ENCODE measurements at places on chromosomes 4 and X.

DNA sequence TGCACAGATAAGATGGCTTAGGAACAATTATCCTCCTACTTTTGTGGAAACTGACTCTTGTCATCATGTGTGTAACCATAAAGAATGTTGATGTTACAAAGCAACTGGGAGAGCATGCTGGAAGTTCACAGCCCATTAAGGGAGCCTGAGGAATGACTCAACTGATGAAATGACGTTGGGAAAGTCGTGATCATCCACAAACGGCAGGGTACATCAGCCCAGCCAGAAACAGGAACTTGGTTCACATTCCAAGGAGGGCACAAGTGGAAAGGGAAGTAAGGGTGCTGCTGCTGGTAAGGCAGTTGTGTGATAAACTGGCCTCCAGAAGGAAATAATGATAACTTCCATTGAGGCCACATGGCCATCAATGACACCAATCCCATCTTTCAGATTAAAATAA lies 6.7 kb downstream of the TEC start:
- no peak for DNase-seq

DNA sequence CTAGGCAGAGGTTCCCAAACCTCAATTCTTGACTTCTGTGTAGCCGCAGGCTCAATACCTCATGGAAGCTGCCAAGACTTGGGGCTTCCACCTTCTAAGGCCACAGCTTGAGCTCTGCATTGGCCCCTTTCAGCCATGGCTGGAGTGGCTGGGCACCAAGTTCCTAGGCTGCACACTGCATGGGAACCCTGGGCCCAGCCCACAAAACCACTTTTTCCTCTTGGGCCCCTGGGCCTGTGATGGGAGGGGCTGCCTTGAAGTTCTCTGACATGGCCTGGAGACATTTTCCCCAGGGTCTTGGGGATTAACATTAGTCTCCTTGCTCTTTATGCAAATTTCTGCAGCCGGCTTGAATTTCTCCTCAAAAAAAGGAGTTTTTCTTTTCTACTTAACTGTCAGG lies 14.0 kb upstream of the LOC101059915 start:
- no peak for DNase-seq

DNA sequence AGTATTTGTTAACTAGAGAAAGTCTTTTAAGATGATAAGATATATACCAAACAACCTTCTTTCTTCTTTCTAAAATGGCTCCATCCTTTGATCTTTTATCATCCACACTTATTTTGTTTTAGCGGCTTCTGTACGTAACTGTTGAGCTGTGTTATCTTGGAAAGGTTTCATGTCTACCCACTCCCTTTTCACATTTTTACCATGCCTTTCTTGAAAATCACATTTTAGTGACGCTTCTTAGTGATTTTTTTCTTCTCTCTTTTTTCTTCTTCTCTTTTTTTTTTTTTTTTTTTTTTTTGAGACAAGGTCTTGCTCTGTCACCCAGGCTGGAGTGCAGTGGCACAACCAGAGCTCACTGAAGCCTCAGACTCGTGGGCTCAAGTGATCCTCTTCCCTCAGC lies 135.1 kb downstream of the CHIC2 start:
- no peak for DNase-seq

DNA sequence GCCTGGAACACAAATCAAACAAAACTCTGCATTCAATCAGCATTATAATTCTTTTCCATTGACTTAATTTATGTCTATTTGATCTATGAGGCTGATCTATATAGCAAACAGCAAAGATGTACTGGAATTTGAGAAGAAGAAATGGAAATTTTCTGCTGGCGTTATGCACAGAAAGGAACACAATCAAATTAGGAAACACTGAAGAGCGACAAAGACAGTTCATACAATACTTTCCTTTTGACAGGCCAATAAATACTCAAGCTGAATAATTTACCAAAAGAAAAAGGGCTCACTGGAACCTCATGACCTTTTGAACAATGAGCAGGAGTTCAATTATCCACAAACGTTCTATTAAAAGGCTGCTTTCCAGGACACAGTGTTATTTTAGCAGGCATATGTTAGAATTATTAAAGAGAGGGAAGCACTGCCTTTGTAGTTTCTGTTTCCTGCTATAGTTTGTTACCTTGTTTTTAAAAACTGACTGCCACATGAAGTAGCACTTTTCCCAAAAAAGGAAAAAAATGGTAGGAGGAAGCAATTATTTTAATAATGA lies 8.1 kb downstream of the PDHA2 start:
- DNase-seq: no peak

- DNase-seq: no peak
These were observed 259.0 kb upstream of the TRPC5 start for GRCh38 chrX:112341598-112341997.

DNA sequence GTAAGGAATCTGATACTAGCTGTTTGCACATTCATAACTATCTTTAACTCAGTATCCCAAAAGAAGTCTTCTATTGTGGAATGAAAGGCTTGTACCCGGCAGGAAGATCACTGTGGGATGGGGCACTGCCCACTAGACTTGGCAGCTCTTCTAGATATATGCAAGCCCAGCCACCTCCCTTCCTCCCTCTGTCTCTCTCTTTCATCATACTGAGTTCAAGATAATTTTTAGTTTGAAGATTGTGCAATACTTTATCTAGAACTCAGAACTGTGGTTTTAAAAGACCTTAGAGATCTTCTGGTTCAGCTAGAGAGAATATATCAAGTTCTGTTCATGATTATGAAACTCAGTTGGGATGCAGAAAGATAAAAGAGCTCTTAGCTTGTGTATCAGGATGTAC lies 22.5 kb upstream of the GPR34 start:
- no peak for DNase-seq

DNA sequence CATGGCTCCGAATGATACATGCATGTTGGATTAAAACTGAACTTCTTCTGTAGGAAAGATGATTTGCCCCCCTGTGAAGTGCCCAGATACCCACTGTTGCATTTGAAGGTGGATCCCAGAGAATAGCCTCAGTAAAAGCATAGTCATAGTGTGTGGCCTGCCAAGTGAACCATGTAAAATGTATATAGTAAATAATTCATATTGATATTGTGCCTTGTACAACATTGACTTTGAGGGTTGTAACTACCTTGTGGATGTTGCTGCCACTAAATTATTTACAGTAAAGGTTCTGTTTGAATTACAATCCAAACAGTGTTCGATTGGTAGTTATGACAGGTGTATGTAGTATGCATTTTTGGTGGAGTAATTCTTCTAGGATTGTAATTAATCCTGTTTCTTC lies 19.2 kb downstream of the TMEM131L start:
- no peak for DNase-seq

- DNase-seq: no peak
These were observed 86.5 kb upstream of the KLF3 start for GRCh38 chr4:38577462-38577861.

- DNase-seq: no peak
These were observed 12.3 kb upstream of the NAA11 start for GRCh38 chr4:79338148-79338547.

DNA sequence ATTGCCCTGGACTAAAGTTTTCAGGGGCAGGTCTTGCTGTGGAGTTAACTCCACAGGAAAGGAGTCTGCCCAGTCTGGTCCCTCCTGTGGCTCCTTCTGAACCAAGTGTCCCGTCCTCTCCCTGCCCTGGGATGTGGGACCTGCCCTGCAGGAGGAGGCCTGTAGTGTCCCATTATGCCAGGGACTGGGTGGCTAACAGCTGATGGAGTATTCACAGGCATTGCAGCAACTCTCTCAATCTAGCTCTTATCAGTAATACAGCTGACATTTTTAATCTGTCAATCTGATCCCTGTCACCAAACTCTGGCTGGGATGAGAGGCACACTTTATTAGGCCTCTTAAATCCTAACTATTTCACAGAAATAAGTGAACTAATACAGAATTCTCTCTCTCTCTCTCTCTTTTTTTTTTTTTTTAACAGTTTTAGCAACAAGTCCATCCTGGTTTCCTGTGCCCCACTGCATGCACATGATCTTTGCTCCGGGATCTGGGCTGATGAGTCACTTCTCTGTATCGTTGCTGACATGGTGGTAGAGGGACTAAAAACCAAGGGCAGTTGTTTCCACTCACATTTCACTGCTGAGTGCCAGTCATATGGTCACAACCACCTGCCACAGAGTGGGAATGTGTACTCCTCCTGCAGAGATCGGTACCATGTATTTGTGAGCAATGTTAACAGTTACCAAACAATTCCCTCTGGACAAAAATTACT lies 39.1 kb downstream of the HAND2 start:
- peak; percentile 41 for DNase-seq

GRCh38 chr4:56129431-56129861 lies 180.7 kb downstream of the CEP135 start:
- peak; percentile 81 for DNase-seq

- DNase-seq: no peak
These were observed 1.4 kb downstream of the MAEA start for GRCh38 chr4:1291091-1291490.

DNA sequence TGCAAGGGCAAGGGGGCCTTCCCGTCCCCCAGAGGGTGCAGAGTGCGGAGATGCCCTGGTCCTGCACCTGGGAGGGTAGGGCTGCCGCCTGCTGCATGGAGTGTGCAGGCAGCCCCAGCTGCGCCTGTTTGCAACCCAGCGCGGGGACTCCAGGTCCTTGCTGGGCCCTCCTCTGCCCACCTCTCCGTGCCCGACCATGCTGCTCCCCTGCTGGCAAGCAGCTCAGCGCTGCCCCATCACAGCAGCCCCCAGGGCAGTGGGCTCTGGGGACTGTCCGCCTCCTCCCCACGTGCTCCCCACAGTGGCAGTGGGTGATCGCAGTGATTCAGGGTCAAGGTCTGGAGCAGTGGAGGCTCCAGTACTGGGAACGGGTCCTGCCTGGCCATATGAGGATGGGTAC lies 5.0 kb upstream of the FBXW7 start:
- no peak for DNase-seq

DNA sequence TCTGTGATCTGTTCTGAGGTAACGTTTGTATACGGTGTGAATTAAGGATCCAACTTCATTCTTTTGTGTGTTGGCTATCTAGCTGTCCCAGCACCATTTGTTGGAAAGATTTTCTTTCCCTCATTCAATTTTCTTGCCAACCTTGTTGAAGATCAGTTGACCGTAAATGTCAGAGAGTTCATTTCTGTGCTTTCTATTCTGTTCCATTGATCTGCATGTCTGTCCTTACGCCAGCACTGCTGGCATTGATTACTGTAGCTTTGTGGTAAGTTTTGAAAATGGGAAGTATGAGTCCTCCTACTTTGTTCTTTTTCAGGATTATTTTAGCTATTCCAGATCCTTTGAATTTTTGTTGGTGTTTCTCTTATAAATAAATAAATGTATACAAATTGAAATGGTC lies 60.8 kb downstream of the MTMR1 start:
- DNase-seq: no peak

DNA sequence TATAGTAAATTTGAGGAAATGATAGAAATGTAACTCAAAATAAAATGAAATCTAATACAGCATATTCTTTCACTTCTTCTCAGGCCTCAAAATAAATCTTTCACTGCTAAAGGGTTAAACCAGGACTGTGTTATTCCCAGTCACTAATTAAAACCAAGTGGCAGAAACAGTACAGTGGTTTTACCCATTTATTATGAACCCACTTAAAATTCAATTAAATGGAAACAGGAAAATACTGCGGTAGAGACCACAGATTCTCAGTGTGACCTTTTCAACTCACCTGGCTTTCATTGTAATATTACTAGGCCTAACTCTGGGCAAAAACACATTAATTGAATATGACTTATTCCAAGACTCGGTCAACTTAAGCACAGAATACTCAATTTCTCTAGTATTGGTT lies 176.5 kb upstream of the DKK2 start:
- DNase-seq: no peak

DNA sequence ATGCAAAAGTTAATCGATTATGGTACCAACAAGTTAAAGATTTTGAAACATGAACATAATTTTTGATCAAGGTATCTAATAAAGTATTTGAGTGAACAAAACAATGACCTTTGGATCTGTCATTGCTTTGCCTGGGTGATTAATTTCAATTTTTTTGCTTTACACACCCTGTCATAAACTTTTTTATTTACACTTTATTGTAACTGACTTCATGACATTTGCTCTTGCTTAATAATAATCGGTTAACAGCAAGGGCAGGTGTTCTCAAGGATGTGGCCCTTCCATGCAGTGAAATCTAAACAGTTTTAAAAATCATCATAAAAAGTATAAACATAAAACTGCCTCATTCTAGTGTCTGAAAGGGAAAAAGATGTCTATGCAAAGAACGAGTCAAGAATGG lies 24.1 kb downstream of the ATOH1 start:
- DNase-seq: no peak

DNA sequence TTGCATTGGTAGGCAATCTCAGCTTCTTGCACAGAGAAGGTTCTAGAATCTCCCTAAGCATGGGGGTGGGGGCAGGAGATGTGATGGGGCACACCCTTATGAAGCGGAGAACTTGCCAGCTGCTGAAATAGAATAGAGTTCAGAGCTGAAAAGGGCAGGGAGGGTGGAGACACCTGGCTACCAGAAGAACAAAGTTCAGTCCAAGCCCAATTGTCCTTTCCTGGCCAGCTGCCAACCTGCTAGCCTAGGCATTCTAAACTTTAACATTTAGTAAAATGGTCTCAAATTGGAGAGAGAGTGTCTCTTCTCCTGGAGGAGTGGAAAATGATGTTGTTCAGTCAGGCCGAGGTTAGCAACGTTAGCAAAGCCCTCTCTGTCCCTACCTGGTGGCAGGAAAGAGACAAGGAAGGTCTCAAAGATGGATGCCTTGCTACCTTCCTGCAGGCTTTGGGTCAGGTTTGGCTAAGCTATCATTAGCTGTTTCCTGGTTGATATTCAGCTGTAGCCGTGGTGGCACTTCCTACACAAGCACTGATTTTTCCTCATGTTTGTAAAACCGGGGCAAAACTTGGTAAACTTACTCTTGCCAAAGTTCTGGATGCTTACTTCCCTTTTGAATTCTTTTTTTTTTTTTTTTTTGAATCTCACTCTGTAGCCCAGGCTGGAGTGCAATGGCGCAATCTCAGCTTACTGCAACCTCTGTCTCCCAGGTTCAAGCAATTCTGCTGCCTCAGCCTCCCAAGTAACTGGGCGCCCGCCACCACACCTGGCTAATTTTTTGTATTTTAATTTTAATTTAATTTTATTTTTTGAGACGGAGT lies 34.7 kb upstream of the NYX start:
- no peak for DNase-seq

DNA sequence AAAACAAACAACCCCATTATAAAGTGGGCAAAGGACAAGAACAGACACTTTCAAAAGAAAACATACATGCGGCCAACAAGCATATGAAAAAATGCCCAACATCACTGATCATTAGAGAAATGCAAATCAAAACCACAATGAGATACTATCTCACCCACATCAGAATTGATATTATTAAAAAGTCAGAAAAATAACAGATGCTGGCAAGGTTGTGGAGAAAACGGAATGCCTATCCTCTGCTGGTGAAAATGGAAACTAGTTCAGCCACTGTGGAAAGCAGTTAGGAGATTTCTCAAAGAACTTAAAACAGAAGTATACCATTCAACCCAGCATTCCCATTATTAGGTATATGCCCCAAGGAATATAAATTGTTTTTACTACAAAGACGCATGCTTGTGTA lies 112.5 kb downstream of the JADE1 start:
- no peak for DNase-seq

Measured in mesendoderm (in vitro differentiated cells).